ENCODE measurements at places on chromosomes 13 and 19.
A peak's percentile ranks its signal among the peaks of the same experiment; 100 is the strongest.

DNA sequence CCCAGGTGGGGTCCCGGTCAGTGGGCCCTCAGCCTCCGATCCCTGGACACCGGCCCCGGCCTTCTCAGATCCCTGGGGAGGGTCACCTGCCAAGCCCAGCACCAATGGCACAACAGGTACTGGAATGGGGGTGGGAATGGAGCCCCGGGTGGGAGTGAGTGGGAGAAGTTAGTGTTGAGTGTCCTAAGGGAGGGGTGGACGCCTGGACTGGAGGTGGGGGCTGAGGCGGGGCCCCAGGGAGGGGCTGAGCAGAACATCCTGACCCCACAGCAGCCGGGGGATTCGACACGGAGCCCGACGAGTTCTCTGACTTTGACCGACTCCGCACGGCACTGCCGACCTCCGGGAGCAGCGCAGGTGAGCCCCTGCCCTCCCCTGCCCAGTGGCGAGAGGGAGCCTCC, 17.7 kb downstream of the EPN1 start:
- DNase-seq: no peak

GRCh38 chr13:40127476-40127875, 472.0 kb downstream of the COG6 start:
- DNase-seq: no peak

GRCh38 chr19:42197375-42197817, 20.1 kb downstream of the DEDD2 start:
- DNase-seq: peak; percentile 17

DNA sequence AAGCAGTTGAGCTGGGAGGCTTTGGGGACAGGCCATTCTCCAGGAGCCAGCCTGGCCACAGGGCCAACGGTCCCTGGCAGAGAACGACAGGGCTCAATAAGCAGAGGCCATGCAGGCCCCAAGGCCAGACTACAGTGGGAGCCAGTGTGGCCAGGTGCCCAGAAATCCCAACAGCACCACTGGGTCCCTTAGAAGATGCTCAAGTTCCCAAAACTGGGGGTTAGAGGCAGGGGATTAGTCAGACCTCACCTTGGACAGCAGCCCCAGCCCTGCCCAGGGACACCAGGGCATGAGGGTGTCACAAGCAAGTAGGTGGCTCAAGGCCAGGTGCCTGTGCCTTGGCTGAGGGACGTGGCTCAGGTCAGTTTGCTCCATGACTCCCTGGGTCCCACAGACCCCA, 12.8 kb downstream of the SCGB2B2 start:
- DNase-seq: no peak

DNA sequence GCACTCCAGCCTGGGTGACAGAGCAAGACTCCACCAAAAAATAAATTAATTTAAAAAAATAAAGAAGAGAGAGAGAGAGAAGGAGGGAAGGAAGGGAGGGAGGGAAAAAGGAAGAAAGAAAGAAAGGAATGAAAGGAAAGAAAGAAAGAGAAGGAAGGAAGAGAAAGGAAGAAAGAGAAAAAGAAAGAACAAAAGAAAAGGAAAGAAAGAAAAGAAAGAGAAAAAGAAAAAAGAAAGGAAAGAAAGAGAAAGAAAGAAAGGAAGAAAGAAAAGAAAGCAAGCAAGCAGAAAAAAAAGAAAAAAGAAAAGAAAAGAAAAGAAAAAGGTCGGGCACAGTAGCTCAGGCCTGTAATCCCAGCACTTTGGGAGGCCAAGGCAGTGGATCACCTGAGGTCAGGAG, 14.9 kb upstream of the ZNRF4 start:
- no peak for DNase-seq

DNA sequence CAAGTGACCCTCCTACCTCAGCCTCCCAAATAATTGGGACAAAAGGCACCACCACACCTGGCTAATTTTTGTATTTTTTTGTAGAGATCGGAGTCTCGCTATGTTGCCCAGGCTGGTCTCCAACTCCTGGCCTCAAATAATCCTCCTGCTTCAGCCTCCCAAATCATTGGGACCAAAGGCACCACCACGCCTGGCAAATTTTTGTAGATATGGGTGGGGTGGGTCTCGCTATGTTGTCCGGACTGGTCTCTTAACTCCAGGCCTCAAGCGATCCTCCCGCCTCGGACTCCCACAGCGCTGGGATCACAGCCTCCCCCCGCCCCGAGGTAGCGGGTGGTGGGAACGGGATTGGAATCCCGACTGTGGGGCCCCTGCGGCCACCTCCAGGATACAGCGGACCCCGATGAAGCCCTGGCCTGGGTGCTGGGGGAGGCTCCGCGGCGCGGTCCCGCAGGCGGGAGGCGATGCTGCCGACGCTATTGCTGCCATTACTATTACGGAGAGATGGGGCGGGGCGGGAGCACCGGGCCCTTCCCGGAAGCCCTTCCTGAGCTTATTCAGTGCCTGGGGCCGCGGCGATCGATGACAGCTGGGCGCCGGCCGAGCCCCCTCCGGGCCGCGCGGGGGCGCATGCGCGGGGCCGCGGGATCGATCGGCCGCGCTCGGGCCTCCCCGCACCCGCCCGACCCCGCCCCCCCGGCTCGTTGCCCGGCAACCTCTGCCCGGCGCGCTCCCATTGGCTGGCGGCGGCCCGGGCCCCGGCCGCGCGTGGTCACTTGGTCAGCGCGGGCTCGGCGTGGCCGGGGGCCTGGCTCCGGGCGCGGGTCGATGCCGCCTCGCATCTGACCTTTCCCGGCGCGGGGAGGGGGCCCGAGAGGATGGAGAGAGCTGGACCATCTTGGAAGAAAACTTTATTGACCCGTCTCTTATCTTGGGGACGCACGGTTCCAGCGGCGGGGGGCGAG, 27.9 kb upstream of the ONECUT3 start:
- DNase-seq: no peak

DNA sequence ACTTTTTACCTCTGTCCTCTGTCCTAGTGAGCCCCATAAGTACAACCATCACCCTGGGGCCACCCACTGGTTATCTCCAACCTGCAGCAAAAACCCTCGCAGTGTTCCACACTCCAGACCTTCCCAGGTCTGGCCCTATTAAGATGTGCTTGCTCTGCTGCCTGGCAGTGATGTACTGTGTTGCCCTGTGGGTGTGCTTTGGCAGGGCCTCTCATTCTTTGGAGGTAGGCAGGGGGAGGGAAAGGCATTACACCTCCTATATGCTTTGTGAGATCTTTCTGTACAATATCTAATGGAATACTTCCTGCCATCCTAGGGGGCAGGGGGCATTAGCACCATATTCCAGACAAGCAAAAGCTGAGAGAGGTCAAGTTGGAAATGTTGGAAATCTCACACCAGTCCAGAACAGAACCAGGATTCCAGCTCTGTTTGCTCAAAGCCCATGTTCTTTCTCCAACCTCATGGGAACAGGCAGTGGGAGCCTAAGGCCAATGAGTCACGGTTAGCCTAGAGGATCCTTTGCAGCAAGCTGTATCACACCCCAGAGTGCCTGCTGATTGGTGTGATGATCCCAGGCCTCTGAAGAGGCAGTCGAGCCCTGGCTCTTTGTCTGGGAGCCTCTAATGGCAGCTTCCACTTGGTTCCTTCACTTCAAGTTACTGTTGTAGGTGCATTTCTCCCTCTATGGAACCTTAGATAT, 59.7 kb upstream of the UBL3 start:
- peak; percentile 75 for DNase-seq

- peak; percentile 57 for DNase-seq
These were observed 56.4 kb downstream of the ZDHHC20 start for GRCh38 chr13:21402586-21403307.

DNA sequence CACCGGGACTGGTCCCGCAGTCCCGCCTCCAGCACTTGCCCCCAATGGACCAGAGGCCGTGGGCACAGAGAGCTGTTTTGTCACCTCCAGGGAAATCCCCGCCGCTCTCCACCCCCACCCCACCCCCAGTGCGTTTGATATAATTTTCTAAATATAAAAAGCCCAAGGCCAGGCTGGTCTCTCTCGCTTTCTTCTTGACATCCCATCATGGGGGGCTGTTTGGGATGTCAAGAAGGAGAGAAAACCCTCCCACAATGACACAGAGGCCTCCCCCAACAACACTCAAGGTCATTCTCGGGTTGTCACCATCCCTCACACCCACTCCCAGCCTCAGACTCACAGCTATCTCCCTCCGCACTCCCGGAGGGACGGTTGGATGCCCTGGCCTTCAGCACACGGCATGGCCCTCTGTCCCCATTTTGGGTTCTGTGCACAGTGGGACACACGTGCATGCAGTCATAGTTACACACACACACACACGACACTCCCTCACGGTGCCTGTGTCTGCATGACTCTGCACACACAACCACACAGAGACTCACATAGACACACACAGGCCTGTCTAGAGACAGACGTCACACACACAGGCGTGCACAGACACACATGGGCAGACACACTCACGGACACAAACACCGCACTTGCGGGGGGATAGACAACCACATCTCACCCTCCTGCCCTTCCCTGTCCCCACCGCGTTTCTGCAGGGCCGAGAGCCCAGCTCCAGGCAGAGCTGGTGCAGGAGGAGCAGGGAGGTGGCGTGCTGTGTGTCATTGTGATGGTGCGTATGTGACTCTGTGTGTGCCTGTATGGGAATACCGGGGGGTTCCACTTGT, 4.8 kb upstream of the NFIC start:
- DNase-seq: no peak

GRCh38 chr13:90535421-90535820, 812.1 kb upstream of the MIR17HG start:
- no peak for DNase-seq

GRCh38 chr19:1650650-1651567, 1.5 kb downstream of the TCF3 start:
- DNase-seq: no peak

GRCh38 chr13:109667807-109668291, 118.5 kb downstream of the IRS2 start:
- DNase-seq: peak; percentile 17

DNA sequence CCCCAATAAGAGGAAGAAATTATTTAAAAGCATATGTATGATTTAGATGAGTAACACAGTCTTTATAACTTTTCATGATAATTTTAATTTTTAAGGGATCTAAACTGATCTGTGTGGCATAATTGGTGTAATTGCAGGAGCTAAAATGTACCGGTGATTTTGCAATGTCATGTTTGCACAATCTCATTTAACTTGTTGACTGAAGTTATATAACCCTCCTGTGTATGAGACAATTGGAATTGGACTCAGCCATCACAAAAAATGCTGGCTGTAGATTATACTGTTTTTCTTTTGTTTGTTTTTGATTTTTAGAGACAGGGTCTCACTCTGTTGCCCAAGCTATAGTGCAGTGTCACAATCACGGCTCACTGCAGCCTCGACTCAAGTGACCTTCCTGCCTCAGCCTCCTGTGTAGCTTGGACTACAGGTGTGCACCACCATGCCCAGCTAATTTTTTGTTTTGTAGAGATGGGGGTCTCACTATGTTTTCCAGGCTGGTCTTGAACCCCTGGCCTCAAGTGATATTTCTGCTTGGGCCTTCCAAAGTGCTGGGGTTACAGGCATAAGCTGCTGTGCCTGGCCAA, 26.1 kb downstream of the FGF9 start:
- DNase-seq: no peak

GRCh38 chr13:75936791-75937190, 300.7 kb downstream of the LMO7 start:
- no peak for DNase-seq

GRCh38 chr19:18697680-18698079, 14.2 kb downstream of the CRTC1 start:
- no peak for DNase-seq

GRCh38 chr19:37304190-37304883, 66.6 kb upstream of the ZNF527 start:
- DNase-seq: no peak

DNA sequence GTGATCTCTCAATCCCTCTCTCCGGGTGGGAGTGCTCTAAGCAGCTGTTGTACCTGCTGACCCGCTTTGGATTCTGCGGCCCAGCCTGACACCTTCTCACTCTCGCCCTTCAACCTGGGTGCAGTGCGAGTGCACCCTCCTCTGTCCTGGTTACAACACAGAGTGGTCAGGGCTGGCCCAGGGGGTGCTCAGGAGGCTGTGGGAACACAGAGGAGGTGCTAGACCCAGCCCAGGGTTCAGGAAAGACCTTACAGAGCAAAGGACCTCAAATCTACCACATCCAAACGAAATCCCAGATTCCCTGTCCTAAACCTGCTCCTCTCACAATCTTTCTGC, 23.7 kb downstream of the ZNF175 start:
- DNase-seq: no peak

DNA sequence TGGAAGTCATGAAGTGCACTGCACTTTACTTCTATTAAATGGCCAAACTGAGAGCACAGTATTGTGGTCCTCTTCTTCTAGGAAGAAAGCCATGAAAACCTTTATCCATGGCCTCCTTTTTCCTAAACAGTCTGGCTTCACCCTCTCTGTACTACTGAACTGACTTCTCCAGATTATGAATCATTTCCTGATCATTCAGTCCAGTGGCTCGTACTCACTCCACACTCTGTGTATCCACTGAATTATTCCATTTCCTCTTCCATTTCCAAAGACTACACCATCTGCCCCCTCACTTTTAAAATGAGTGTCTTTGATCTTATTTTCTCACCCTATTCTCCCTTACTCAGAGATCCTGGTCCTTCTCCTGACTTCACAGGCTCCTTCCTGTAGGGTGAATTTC, 29.7 kb upstream of the FREM2 start:
- peak; percentile 60 for DNase-seq

GRCh38 chr19:49599378-49600295, 8.7 kb downstream of the PRR12 start:
- DNase-seq: no peak

- no peak for DNase-seq
These were observed 3.6 kb downstream of the ZNF121 start for GRCh38 chr19:9580728-9581127.

- DNase-seq: no peak
These were observed 10.5 kb upstream of the TINCR start for GRCh38 chr19:5578097-5578846.

- DNase-seq: no peak
These were observed 14.0 kb downstream of the MYDGF start for GRCh38 chr19:4656102-4656501.

GRCh38 chr13:81738364-81738763, 1397.4 kb upstream of the SPRY2 start:
- DNase-seq: peak; percentile 11

DNA sequence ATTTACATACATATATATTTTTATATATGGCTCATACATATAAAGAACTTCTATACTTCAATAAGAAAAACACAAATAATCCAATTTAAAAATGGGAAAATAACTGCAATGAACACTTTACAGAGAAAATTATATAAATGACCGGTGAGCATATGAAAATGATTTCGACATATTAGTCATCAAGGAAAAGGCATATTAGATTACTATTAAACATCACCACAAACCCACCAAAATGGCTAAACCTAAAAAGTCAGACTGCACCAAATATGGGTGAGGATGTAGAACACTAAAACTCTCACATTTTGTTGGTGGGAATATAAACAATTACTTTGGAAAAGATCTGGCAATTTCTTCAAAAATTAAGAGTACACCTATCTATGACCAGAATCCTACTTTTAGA, 316.2 kb downstream of the ENOX1 start:
- no peak for DNase-seq

GRCh38 chr13:42808341-42808940, 27.1 kb downstream of the FAM216B start:
- no peak for DNase-seq

- DNase-seq: peak; percentile 68
These were observed 27.5 kb upstream of the ANKRD10 start for GRCh38 chr13:110942248-110942981.
